HCEC 1CT (cell line): ENCODE measurements at places on chromosomes 1 and 21.

- no peak for DNase-seq
Observed at GRCh38 chr1:66298464-66298863, 235.5 kb upstream of the SGIP1 start.

DNA sequence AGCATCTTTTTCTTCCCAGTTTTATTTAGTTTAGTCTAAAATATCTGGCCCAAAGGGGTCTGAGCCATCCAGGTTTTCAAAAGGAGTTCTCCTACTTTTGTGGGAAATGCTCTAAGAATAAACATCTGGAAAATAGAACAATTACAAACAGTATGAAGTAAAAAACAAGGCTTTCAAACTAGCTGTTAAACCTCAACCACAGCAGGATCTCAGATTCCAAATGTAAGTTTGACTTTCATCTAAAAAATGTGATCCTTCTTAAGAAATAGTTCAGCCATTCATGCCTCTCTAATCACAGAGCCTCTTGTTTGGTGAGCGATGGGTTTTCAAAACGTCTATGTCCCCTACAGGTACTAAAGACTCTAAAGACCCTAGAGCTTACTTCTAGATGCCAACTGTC lies 413.5 kb downstream of the DUSP10 start:
- DNase-seq = no peak

- no peak for DNase-seq
Observed at GRCh38 chr1:149883598-149884247, 15.6 kb upstream of the BOLA1 start.

DNA sequence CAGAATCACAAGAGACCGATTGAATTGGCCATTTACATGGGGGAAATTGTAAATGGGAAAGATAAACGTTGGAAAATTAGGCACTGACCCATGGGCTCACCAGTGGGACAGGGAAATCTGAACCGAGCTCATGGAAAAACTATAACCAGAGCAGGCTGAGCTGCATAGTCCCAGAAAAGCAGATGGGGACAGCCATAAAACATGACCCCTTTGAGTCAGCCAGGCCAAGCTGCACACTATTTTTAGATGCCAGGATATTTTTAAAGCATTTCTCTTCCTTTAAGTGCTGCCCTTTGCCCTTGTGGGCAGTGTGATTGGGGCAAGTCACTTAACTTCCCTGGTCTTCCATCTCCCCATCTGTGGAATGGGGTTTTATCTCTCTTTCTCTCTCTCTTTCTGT lies 184.1 kb downstream of the FOXD2 start:
- no peak for DNase-seq

- no peak for DNase-seq
Observed at GRCh38 chr1:9630331-9631111, 21.0 kb upstream of the PIK3CD start.

DNA sequence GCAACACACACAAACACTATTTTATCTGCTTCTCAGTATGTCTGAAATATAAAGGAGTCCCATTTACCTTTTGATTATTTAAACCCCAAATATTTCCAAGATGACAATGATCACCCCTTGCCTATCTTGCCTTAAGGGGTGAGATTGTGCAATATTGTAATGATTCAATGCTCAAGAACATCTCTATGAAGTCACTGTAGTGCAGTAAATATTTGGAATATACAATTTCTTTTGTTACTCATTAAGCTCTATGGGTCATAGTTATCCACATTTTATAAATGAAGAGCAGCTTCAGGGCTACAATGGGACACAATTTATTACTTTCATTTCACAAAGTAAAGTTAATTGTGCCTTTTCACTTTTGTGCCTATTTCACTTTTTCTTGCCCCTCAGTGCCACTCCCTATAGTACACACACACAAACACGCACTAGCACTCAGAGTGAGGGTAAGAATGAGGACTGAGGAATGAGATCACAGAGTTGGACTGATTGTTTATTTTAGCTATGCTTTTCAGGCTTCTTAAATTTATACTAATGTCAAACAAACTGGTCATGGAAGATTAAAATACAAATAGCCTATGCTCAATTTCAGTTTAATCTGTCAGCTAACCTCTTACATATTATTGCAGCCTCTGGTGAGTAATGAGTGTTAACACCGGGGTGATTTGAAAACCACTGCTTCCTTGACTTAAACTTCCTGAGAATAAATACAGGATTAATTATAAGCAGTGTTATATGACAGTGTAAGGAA lies 521.0 kb upstream of the B3GALT2 start:
- peak; percentile 56 for DNase-seq

- no peak for DNase-seq
Observed at GRCh38 chr1:6414881-6415626, 4.7 kb downstream of the HES2 start.

- DNase-seq = peak; percentile 51
Observed at GRCh38 chr1:206479183-206480125, 9.2 kb downstream of the IKBKE start.

DNA sequence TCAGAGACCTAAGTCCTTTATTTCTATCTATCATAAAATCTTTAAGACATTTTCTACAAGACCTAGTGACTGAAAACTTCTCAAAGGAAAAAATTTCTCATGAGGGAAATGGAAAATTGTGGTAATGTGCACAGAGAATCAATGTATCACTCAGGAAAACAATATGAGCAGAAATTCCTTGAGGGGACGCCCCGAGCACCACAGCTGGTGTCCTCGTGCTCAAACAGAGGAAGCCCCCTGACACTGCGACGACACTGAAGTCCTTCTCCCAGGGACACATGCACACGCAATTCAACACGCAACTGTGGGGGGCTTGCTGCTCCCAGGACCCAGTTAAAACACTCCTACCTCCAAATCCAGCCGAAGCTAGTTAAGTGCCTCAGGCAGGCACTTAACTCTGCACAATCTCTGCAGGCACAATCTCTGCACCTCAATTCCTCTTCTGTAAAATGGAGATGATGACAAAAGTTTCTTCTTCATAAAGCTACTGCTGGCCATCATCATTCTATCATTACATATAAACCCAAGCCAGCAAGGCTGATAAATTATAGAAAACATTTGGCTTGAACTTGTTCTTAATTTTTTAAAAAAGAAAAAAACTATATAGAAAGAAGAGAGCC lies 16.0 kb downstream of the ZBTB17 start:
- DNase-seq = no peak

- DNase-seq = peak; percentile 99
Observed at GRCh38 chr1:43206600-43207228, 34.6 kb downstream of the CFAP57 start.

- no peak for DNase-seq
Observed at GRCh38 chr21:33988237-33989017, 72.8 kb upstream of the ATP5PO start.
